CD4-positive, alpha-beta T cell treated with Interferon gamma for 1 hour (primary cell): ENCODE measurements at places on chromosomes 12 and 14.

DNA sequence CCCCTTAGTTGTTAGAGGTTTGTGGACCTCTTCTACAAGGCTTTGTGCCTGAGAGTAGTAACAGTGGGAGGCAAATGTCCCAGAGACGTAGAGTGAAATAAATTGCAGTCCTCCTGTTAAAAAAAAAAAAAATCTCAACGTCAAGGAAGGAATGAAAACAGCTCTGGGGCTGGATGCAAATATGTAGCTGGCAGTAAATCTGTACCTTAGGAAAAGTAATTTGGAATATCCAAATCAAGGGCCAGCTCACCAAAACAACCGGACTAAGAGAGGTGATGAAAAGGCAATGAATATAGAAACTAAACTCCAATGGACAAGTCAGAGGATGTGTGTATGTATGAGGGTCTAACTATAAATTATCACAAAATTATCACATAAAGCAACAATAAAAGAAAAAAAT, 27.0 kb downstream of the SINHCAF start:
- DNase-seq: no peak

- no peak for DNase-seq
Observed at GRCh38 chr12:25744313-25744712, 191.2 kb upstream of the LMNTD1 start.

DNA sequence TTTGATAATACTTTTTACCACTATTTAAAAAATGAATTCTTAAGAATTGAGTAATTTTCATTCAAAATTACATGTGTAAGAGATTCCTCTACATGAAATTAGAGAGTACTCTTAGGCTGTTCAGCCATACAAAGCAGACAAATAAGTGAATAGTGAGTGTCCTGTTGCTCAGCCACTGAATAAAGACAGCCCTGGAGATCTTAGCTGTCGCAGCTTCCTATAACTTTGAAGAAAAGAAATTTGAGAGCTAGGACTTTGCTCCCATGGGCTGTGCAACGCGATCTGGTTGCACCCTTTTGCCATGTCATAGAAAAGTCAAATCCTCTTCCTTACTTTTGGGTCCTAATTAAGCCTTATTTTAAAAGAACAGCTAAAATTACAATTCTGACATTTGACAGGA, 40.9 kb upstream of the LRIG3 start:
- no peak for DNase-seq

- no peak for DNase-seq
Observed at GRCh38 chr12:85310456-85311076, 30.5 kb downstream of the ALX1 start.

- DNase-seq: no peak
Observed at GRCh38 chr12:58915634-58916033, 4.7 kb downstream of the LRIG3 start.

DNA sequence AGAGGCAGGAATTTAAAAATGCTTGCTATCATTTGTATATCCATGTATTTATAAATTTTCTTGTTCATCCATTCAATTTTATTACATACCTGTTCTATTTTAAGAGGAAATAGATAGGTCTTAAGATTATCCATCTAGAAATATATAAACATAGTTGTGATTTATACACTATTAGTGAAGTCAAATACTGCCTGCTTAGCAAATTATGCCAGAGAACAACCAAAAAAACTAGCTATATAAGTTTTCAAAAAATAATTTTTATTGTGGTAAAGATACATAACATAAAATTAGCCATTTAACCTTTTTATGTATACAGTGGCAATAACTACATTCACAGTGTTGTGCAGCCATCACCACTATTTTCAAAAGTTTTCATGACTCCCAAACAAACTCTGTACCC, 237.3 kb downstream of the NPAS3 start:
- DNase-seq: no peak

- DNase-seq: no peak
Observed at GRCh38 chr12:115430636-115431035, 746.7 kb upstream of the TBX3 start.

DNA sequence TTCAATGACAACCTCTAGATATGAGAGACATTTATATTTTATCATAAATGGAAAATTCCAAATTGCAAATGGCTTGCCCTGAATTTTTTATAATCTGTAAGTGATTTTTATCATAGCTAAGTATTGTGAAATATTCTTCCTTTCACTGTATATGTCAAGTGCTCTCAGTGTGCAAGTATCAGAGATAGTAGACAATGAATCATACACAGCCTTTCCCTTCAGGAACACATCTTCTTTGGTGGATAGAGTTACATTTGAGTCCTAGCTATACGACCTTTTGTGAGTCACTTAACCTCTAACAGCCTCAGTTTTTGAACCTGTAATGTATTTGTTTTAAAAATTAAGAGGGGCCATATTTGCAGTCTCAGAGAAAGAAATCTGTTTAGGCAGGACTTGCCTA, 350.7 kb upstream of the SEL1L start:
- no peak for DNase-seq

GRCh38 chr12:131159660-131160059, 206.0 kb downstream of the ADGRD1 start:
- no peak for DNase-seq

DNA sequence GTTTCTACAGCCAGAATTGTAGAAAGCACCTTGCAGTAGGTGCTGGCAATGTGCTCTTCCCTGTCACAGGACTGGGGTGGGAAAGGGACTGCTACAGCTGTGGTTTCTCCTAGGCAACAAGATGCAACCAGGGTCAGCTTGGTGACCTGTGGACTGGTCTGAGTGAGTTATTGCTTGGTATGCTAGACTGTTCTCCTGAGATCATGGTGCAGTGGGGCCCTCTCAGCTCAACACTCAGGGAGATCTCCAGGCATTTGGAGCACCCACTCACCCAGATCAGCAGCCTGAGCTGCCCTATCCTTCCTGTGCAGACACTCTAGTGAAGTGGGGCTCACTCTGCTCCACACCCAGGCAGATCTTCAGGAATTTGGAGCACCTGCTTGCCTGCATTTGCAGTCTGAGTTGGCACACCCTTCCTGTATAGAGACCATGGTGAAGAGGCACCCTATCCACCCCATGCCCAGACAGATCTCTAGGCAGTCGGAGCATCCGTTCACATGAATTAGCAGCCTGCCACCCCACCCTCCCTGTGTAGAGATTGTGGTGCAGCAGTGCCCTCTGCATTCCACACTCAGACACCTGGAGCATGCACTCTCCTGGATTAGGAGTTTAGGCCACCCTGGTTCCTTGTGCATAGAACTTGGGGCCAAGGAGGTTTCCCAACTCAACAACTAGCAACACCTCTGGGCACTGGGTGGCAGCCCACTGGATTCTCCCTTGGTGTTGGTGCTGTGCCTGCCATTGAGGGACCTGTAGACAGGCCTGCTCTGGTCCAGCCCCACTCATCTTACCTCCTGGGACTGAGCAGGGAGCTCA, 3.8 kb upstream of the FAM186B start:
- no peak for DNase-seq

DNA sequence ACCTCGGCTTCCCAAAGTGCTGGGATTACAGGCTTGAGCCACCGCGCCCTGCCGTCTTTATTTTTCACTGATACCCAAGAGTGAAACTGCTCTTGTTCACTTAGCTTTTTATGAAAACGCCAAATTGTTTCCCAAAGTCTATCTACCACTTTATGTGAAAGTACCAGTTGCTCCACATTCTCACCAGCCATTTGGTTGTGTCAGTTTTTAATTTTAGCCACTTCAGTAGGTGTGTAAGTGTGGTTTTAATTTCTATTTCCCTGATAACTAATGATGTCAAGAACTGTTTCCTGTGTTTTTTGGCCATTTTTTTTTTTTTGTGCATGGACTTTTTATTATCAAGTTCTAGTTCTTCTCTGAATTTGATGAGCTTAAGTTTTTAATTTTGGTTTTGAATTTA, 17.1 kb downstream of the CAND1 start:
- DNase-seq: no peak

GRCh38 chr14:50335389-50335788, 23.3 kb downstream of the DMAC2L start:
- no peak for DNase-seq

DNA sequence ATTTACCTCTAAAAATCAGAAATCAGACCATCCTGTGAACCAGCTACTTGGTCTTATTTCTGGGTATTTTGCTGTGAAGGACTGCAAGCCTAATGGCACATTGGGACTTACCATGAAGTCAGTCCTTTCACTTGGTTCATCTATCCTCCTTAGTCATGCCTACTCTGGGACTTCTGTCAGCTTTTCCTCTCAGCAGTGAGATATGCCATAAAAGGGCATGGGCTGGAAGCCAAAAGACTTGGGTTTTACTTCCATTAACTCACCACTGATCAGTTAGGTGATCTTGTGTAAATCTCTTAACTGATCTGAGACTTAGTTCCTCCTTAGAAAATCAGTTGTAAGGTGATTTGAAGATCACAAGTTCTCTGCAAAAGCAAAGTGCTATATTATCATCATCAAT, 116.5 kb downstream of the PAH start:
- no peak for DNase-seq

GRCh38 chr14:95486875-95487668, 29.4 kb downstream of the SYNE3 start:
- DNase-seq: peak; percentile 42

DNA sequence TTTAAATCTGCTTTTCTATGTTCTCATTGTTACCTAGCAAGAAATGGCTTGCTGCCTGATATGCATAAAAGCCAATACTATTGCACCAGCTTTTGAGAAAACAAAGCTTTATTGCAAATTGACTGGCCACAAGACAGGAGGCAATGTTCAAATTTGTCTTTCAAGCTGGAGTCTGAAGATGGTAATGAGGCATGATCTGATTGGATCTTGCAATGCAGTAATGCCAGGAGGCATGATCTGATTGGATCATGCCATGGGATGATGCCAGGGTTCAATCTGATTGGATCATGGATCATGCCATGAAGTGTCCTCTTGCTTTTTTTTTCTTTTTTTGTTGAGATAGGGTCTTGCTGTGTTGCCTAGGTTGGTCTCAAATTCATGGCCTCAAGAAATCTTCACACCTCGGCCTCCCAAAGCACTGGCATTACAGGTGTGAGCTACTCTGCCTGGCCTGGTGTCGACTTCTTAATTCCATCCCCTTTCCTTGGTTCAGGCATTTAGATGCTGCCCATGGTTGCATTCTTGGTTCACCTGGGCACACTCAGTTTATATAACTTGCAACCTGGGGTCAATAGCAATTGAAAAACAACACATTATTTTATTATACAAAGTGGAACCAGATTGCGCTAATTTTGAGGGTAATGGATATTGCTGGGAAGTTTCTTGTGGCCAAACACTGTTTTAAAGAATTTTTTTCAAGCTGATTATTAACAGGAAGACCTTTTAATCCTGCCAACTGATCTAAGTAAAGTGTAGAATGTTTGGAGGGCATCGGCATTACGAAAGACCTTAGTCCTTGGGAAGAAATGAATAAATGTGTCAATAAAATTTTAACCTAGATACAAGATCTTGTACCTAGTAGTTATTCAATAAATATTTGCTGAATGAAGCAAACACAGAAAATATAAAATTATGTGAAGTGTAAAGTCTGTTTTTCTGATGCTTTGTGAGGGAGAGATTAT, 38.8 kb downstream of the HSD17B6 start:
- no peak for DNase-seq

- DNase-seq: no peak
Observed at GRCh38 chr14:89641495-89642175, 224.6 kb upstream of the FOXN3 start.

DNA sequence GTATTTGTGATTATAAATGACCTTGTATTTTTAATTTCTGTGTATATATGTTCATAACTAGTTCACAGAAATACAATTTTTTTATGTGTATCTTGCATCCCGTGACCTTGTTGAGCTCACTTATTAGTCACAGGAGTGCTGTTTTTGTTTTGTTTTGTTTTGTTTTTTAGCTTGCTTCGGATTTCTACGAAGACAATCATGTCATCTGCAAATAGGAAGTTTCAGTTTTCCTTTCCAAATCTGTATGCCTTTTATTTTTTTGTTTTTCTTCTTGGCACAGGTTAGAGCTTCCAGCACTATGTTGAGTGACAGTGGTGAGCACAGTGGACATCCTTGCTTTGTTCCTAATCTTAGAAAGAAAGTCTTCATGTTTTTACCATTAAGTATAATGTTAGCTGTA, 229.2 kb upstream of the GARIN6 start:
- DNase-seq: no peak

- DNase-seq: no peak
Observed at GRCh38 chr14:43165651-43166050, 1341.4 kb downstream of the FSCB start.

DNA sequence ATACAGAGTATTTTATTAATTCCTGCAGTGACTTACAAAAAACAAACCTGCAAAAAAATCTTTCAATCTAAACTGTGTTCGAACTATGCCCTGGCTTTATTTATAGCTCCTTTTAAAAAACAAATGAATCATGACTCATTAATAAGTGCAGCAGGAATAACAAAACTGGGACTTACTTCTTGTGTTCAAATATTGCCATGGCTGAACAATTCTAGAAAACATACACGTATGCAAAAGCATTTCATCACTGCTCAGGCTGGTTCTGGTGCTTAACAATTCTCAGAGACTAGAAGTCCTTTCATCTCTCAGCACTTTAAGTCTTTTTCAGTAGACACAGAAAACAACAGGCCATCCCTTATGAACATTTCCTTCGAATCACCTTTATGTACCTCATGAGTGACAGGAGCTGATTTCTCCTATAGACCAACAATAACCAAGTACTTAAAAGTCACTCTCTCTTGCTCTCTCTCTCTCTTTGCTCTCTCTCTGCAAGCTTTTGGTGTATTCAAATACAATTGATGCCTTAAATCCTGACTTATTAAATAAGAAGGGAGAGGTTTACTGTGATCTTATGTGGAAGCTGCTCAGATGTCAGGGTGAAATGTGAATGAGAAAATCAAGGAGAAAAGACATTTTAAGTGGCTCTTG, 268.8 kb downstream of the TTC8 start:
- no peak for DNase-seq

DNA sequence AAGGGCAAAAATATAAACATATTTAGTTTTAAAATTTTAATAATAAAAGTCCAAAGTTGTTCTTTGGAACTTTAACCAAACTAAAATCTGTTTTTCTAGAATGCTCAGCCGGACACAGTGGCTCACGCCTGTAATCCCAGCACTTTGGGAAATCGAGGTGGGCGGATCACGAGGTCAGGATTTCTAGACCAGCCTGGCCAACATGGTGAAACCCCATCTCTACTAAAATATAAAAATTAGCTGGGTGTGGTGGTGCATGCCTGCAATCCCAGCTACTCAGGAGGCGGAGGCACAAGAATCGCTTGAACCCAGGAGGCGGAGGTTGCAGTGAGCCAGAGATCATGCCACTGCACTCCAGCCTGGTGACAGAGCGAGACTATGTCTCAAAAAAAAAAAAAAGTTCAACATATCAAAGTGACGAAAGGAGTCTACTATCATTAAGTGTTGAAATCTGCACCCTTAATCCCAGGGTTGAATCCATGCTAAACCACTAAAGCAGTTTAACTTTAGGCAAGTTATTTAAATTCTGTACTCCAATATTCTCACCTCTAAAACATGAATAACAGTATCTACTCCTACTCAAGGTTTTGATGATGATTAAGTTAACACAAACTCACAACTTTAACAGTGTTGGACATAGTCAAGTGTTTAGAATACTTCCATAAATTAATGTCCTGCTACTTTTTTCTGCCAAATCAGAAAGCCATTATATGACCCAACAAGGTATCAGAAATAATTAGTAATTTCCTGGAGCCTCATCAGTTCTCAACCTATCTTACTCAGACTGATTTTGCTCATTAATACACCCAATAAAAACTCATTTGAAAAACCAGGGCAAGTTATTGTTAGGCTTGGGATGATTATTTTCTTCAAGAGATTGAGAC, 11.0 kb downstream of the HNRNPC start:
- no peak for DNase-seq

GRCh38 chr14:92596331-92596907, 82.8 kb downstream of the RIN3 start:
- DNase-seq: no peak
